Activated T-helper 2 cell treated with anti-CD3 and anti-CD28 coated beads, Interferon-gamma antibody, Interleukin-2, Interleukin-4, amounts not matched to agents 10 μg/mL and 5 μg/mL and 100 μg/mL, durations not matched to agents 14 hours and 24 hours and 36 hours (primary cell): ENCODE measurements at places on chromosomes 5 and 9.
A peak's percentile ranks its signal among the peaks of the same experiment; 100 is the strongest.

DNA sequence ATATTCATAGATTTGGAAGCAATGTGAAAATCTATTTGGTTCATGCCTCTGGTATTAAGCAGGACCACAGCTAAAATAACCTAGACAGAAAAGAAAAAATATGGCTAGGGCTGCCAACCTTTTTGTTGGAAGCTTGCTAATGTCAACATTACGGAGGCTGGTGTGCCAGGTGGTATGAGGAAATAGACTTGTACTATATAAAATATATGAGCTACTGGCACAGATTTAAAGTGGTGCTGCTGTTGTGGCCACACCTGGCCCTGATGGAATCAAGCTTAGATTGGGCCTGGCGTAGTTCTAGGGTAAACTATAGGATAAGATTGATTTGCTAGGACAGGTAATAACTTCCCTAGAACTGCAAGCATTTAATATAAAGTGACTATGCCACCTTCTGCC, 10.6 kb upstream of the PARP8 start:
- no peak overlapping the region for H3K27ac ChIP-seq
- H3K4me1 ChIP-seq: peaks cover 9% of the 10 kb centered on the region
- no peaks in the 10 kb centered on the region for H3K27me3 ChIP-seq
- DNase-seq: no peak
- H3K36me3 ChIP-seq: peaks cover 6% of the 10 kb centered on the region

DNA sequence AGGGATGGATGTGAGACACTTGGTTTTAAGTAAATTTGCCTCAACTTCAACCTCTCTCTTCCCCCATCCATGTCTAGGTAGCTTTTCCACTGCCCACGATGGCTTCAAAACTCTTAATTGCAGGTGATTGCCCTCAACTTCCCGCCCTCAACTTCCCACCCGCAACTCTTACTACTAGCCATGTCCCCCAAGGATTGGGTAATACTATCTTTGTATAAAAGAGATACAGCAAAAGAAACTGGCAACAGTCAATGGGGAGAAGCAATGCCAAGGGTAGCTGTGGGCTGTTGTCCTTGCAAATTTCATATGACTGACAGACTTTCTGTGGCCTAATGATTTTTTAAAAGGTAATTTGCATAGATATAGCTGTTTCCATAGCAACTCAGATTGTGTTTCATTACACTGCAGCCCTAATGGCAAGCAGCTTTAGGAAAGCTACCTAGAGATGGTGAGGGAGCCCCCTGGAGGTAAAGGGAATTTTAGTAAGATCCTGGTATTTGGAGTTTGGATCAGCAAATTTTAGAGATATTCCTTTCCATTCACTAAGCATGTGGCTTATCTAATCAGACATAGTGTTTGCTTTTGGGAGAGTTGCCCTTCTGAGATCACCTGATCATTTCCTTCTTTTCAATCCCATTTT, 421.5 kb upstream of the DAP start:
- no peak overlapping the region for H3K4me3 ChIP-seq
- DNase-seq: no peak
- no peaks in the 10 kb centered on the region for H3K27me3 ChIP-seq
- H3K27ac ChIP-seq: no peak overlapping the region

- H3K27me3 ChIP-seq: peaks cover 4% of the 10 kb centered on the region
- H3K4me1 ChIP-seq: peaks cover 5% of the 10 kb centered on the region
- no peaks in the 10 kb centered on the region for H3K36me3 ChIP-seq
Observed at GRCh38 chr5:146564007-146564762, 48.2 kb upstream of the GPR151 start.

GRCh38 chr9:31608881-31609280, 775.6 kb upstream of the ACO1 start:
- no peak overlapping the region for H3K27ac ChIP-seq
- no peak overlapping the region for H3K4me3 ChIP-seq
- no peak for DNase-seq

GRCh38 chr5:73901455-73901854, 275.5 kb downstream of the ARHGEF28 start:
- no peak for DNase-seq
- H3K4me1 ChIP-seq: peaks cover 20% of the 10 kb centered on the region
- H3K27me3 ChIP-seq: peaks cover 44% of the 10 kb centered on the region
- H3K4me3 ChIP-seq: no peak overlapping the region
- H3K27ac ChIP-seq: no peak overlapping the region

- H3K27ac ChIP-seq: no peak overlapping the region
- no peaks in the 10 kb centered on the region for H3K27me3 ChIP-seq
- peaks cover 7% of the 10 kb centered on the region for H3K36me3 ChIP-seq
- no peak for DNase-seq
Observed at GRCh38 chr5:100584069-100584468, 48.9 kb downstream of the FAM174A start.

DNA sequence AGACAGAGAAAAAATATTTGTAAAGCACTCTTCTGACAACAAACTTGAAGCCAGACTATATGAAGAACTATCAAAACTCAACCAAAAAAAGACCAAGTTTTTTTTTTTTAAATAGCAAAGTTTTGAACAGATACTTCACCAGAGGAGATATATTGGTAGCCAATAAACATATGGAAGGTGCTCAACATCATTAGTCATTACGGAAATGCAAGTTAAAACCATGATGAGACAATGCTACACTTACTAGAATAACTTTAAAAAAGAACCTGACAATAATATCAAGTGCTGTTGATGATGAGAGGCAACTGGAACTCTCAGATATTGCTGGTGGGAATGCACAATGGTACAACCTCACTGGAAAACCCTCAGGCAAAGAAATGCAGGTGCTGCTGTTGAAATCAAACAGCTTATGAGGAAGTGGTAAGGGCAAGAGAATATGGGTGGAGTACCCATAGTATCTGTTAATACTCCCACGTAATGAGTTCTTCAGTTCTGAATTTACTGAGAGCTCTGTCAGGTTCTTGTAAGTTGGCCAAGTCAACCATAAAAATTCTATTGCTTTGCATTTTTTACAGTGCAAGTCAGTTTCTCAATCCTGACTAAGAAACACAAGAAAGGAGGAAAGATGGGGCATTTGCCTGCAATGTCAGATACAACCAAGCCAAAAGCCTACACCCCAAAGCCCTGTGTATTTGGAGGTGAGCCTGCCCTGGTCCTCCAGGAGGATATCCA, 87.3 kb upstream of the GNAQ start:
- H3K27ac ChIP-seq: peak overlapping the region; percentile 73
- DNase-seq: no peak
- H3K27me3 ChIP-seq: peaks cover 3% of the 10 kb centered on the region
- H3K36me3 ChIP-seq: peaks cover 3% of the 10 kb centered on the region
- peaks cover 35% of the 10 kb centered on the region for H3K4me1 ChIP-seq

- H3K27ac ChIP-seq: no peak overlapping the region
- DNase-seq: no peak
- H3K4me1 ChIP-seq: peaks cover 8% of the 10 kb centered on the region
- no peaks in the 10 kb centered on the region for H3K27me3 ChIP-seq
- H3K4me3 ChIP-seq: no peak overlapping the region
- no peaks in the 10 kb centered on the region for H3K36me3 ChIP-seq
Observed at GRCh38 chr5:127919006-127919796, 164.4 kb upstream of the SLC12A2 start.

DNA sequence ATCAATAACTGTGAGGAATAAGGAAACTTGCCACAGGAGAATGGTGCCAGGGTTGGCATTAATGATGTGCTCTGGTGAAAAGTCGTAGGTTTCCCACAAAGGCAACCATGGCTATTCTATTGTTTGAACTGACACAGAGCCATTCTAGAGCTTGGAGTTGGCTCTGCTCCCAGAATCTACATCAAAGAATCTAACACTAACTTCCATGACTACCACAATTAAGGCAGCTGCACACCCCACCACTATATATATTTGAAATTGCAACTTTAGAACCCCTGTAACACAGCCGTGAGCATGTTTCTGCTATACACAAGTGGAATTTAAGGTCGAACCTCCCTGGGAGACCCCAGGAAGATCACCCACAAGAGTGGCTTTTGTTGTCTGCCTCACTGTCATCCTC, 89.7 kb upstream of the CCDC152 start:
- H3K27ac ChIP-seq: no peak overlapping the region
- DNase-seq: no peak
- H3K4me3 ChIP-seq: no peak overlapping the region
- no peaks in the 10 kb centered on the region for H3K4me1 ChIP-seq
- H3K27me3 ChIP-seq: peaks cover 3% of the 10 kb centered on the region

- H3K27ac ChIP-seq: no peak overlapping the region
- no peaks in the 10 kb centered on the region for H3K27me3 ChIP-seq
- no peaks in the 10 kb centered on the region for H3K36me3 ChIP-seq
- no peak overlapping the region for H3K4me3 ChIP-seq
- DNase-seq: no peak
Observed at GRCh38 chr5:133866903-133867245, 101.6 kb downstream of the C5orf15 start.

DNA sequence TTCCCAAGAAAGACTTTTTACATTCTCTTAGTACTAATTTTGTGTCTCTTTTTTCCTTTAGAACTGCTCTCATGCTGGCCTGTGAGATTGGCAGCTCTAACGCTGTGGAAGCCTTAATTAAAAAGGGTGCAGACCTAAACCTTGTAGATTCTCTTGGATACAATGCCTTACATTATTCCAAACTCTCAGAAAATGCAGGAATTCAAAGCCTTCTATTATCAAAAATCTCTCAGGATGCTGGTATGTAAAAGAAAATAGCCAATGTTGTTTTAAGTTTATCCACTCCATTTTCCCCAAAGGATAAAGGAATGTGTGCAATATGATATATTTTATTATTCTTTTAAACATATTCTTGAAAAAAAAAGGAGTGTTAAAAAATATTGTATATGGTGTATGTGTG, 27.3 kb upstream of the TTC23L start:
- H3K27ac ChIP-seq: no peak overlapping the region
- no peaks in the 10 kb centered on the region for H3K4me1 ChIP-seq
- H3K4me3 ChIP-seq: no peak overlapping the region
- H3K27me3 ChIP-seq: no peaks in the 10 kb centered on the region
- H3K36me3 ChIP-seq: no peaks in the 10 kb centered on the region

DNA sequence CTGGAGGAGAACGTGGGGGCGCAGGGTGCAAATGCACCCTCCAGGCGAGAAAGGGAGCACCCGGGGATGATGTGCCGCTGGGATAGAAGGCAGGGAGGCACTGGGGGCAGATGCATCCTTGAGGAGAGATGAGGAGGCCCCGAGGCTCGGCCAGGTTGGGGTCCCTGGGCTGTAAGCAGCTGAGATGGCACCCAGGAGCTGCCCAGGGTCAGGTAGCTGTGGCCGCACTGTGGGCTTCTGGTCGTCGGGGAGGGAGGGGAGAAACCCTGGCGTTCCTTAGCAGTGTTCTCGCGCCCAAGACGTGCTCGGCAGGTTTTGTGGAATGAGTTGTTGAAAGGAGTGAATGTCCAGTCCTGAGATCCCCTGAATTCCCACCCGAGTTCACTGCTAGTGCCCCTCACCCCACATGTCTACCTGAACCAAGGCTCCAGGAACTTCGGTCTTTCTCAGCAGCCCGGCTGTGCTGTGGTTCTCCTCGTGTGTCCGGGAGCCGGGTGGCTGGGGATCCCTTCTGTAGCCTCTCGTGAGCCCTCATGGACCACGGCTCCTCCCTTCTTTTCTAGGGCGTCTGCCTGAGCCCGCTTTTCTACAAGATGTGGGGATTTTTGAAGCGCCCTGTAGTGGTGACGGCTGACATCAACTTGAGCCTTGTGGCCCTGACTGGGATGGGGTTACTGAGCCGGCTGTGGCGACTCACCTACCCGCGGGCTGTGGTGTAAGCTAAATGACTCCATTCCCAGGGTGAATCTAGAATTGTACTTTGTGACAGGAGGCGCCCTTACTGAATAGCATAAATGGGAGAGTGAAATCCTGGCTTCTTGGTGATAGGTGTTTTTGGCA, 1.1 kb downstream of the POMT1 start:
- peak overlapping the region; percentile 97 for H3K4me3 ChIP-seq
- peak; percentile 67 for DNase-seq

DNA sequence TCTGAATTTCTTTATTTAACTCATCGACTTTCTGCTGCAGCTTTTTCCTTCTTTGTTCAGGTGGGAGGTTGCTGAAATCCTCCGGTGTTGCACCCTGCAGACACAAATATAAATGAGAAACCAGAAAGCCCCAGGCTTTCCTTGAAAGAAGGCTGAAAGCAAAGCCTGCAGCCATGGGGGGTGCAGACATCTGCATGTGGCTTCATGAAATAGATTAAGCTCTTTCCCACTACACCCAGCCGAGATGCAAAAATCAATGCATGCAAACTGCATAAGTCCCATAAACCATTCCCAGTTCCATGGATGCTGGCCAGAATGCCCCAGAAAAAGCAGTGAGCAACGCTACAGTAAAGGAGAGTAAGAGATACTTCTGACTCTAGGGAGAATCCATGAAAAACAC, 73.6 kb downstream of the USP20 start:
- DNase-seq: no peak
- no peaks in the 10 kb centered on the region for H3K27me3 ChIP-seq
- H3K4me3 ChIP-seq: no peak overlapping the region
- no peak overlapping the region for H3K27ac ChIP-seq
- peaks cover 69% of the 10 kb centered on the region for H3K36me3 ChIP-seq

DNA sequence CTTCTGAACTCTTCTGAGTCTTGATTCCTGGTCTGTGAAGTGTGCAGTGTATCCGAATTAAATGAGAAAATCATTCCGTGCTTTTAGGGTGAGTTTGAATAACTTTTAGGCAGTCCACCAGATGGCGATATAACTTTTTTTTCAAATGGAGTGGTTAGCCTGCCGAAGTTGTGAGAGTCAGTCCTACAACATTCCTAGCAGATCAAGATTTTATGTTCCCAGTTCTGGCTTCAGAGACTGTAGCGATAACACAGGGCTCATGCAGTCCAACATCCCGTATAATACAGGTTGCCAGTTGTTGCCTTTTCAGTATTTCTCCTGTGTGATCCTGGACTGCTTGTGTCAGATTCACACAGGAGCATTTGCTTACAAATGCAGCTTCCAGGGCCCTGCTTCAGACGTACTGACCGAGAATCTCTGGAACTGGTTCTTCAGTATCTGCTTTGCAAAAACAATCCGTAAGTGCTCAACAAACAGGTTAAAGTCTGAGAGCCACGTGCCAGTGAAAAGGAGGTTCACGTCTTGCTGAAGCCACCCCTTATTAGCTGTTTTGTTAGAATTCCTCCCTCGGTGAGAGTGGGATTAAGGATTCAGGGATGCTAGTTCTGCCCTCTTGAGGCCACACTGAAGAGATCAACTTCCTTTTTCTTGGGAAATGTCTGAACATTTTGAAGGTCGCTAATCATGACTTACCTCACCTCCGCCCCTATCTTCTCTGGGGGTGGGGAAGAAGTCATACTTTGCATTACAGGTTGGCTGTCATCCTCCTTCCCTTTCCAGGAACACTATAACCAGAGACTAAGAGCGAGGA, 22.8 kb downstream of the SMIM3 start:
- H3K27ac ChIP-seq: no peak overlapping the region
- no peak overlapping the region for H3K4me3 ChIP-seq
- H3K27me3 ChIP-seq: peaks cover 13% of the 10 kb centered on the region
- peaks cover 13% of the 10 kb centered on the region for H3K4me1 ChIP-seq
- peaks cover 11% of the 10 kb centered on the region for H3K36me3 ChIP-seq
- DNase-seq: no peak

GRCh38 chr9:26919698-26920097, 27.1 kb upstream of the CAAP1 start:
- no peak overlapping the region for H3K27ac ChIP-seq
- H3K36me3 ChIP-seq: peaks cover 73% of the 10 kb centered on the region
- H3K4me3 ChIP-seq: no peak overlapping the region
- peaks cover 1% of the 10 kb centered on the region for H3K4me1 ChIP-seq
- no peak for DNase-seq

GRCh38 chr5:6772886-6773285, 59.7 kb downstream of the TENT4A start:
- no peak overlapping the region for H3K27ac ChIP-seq
- H3K27me3 ChIP-seq: peaks cover 14% of the 10 kb centered on the region
- H3K4me3 ChIP-seq: no peak overlapping the region
- H3K4me1 ChIP-seq: peaks cover 5% of the 10 kb centered on the region
